ENCODE measurements at places on chromosomes 13 and 19. TPM values are rescaled to one million over a fixed set of nuclear protein-coding genes. Genes with fewer than 3 reads are reported as not detected.
A peak's percentile ranks its signal among the peaks of the same experiment; 100 is the strongest.

DNA sequence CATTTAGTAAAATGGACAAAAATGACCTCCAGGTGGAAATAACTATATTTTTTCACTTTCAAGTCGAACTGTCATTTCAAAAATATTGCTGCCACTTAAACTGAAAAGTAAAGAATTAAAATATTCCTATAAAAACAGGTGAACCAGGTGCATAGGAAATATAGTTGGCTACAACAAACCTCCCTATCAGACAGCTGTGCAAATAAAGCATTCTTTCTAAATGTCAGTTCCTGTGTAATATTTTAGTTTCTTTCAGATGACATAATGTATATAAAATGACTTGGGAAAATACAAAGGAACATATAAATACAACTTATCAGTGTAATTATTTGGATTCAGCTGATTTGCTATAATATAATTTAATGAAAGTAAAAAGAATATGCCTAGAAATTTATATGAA, 403.5 kb upstream of the GPC6 start:
- DNase-seq, result no peak

DNA sequence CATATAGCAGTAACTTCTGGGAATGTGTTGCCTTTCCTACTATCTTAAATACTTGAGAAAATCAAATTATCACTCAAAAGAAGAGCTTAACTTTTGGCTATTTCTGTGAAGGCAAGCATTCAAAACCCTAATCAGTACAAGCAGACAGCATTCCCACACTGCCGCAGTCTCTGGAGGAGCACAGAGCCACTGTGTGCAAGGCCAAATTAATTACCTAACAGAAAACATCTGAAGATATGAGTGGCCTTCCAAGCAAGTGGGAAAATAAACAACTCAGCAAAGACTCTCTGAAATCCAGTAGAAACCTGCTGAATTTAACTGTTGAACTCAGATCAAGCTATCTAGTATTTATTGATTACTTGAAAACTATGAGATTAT, 68.2 kb downstream of the COL4A1 start:
- no peak for DNase-seq

GRCh38 chr19:33268162-33268991, 34.0 kb downstream of the CEBPA start:
- DNase-seq, result no peak

- DNase-seq, result no peak
Measured at GRCh38 chr13:79898996-79899395, 418.0 kb downstream of the NDFIP2 start.

GRCh38 chr19:33740811-33741396, 55.8 kb upstream of the KCTD15 start:
- DNase-seq, result peak; percentile 14

- DNase-seq, result no peak
Measured at GRCh38 chr13:40626561-40626960, 39.9 kb downstream of the FOXO1 start.

GRCh38 chr13:26987486-26988013, 184.1 kb downstream of the USP12 start:
- DNase-seq, result no peak

GRCh38 chr19:49362048-49362928, at the start of gene TEAD2:
Gene TEAD2, minus strand, starts transcription at chr19:49362416. Its CDS starts 2,341 bp downstream, at chr19:49360075.
- DNase-seq, result peak; percentile 80

- DNase-seq, result no peak
Measured at GRCh38 chr19:8146877-8147581, 2.4 kb downstream of the FBN3 start.

- DNase-seq, result no peak
Measured at GRCh38 chr13:20424949-20425348, 100.7 kb downstream of the CRYL1 start.

DNA sequence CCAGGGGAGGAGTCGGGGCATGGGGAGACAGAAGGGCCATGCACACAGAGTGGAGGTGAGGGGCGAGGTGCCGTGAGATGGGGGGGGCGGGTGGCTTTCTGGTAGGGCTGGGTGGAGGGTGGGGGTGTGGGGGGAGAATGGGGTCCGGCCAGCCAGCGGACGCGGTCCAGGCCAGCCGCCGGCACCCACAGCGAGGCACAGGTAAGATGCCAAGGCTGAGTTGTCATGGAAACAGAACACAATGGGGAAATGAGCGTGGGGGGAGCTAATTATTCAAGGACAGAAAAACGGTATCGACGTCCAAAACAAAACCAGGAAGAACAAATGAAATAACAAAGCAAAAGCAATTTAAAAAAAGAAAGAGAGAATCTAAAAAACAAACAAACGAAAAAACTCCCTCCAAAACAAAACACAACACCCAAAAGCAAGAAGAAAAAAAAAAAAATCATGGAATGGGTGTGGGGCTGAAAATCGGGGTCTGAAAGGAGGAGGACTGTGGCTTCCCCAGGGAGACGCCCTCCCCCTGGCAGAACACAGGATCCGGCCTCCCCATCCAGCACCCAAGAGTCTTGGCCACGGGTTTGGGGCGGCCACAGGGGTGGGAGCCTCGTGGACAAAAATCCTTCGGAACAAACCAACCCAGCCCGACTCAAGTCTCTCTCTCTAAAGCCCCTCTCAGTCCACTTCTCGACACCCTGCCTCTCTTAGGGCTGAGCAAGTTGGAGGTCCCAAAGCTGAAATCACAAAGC, 92.5 kb downstream of the PTPRS start:
- DNase-seq, result no peak

DNA sequence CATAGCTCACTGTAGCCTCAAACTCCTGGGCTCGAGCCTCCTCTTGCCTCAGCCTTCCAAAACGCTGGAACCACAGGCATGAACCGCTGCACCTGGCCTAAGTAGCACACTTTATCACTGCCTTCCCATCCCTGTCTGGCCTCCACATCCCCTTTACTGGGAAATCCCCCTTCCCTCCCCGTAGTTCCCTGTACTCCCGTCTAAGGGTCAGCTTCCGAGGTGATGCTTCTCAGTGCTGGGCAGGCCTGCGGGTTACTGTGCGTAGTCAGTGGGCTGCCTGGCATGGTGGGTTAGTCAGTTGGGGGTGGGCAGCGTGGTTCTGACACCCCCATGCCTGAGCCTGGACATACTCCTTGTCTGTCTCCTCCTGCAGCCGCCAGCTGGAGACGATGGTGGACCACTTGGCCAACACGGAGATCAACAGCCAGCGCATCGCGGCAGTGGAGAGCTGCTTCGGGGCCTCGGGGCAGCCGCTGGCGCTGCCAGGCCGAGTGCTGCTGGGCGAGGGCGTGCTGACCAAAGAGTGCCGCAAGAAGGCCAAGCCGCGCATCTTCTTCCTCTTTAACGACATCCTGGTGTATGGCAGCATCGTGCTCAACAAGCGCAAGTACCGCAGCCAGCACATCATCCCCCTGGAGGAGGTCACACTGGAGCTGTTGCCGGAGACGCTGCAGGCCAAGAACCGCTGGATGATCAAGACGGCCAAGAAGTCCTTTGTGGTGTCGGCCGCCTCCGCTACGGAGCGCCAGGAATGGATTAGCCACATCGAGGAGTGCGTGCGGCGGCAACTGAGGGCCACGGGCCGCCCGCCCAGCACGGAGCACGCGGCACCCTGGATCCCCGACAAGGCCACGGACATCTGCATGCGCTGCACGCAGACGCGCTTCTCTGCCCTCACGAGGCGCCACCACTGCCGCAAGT, 8.4 kb downstream of the PLEKHF1 start:
- no peak for DNase-seq

GRCh38 chr13:36880961-36881360, 39.1 kb downstream of the SMAD9 start:
- DNase-seq, result no peak

DNA sequence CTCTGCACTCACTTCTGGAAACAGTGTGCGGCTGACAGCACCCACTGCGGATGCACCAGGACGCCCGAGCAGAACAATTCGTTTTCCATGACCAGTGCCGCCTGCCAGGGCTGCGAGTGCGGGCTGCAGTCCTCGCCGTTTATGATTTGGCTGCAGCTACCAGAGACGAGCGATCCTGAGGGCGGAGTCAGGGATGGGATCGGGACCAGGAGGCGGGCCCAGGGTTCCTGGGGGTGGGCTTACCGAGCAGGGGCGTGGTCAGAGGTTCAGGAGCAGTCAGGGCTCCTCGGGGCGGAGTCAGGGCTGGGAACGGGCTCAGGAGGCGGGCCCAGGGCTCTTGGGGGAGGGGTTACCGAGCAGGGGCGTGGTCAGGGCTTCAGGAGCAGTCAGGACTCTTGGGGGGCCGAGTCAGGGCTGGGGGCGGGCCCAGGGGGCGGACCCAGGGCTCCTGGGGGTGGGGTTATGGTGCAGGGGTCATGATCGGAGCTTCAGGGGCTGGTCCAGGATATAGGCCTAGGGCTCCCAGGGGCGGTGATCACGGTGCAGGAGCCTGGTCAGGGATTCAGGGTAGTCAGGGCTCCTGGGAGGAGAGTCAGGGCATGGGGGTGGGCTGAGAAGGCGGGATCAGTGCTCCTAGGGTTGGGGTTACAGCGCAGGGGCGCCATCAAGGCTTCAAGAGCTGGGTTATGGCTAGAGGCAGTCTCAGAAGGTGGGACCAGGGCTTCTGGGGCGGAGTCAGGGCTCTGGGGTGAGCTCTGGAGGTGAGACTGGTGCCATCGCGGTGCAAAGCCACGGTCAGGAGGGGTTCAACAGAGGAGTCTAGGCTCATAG, 1.7 kb downstream of the KLK4 start:
- DNase-seq, result peak; percentile 81

DNA sequence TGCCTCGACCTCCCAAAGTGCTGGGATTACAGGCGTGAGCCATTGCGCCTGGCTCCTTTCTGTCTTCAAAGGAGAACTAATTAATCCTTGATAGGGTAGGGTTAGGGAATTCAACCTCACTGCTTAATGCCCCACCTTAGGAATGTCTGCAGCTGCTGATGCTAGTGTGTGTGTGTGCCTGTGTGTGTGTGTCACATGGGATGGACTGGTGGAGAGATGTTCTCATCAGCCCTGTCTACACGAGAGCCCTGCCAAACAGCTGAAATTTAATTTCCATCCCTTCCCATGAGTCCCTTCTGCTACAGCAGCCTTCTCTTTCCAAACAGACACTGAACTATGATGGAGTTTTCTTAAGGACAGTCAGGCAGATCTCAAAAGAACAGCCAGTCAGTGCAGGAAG, 46.5 kb upstream of the CLDN10 start:
- DNase-seq, result no peak

- no peak for DNase-seq
Measured at GRCh38 chr19:38685666-38686529, 38.4 kb downstream of the ACTN4 start.

- DNase-seq, result no peak
Measured at GRCh38 chr19:9597027-9597426, 12.7 kb upstream of the ZNF121 start.

GRCh38 chr19:1171755-1172352, 2.2 kb downstream of the SBNO2 start:
- DNase-seq, result no peak

GRCh38 chr19:51586103-51586728, 15.1 kb downstream of the ZNF175 start:
- no peak for DNase-seq

GRCh38 chr13:20451397-20451796, 74.3 kb downstream of the CRYL1 start:
- DNase-seq, result no peak

- DNase-seq, result no peak
Measured at GRCh38 chr19:38173291-38174041, 50.6 kb downstream of the DPF1 start.

- no peak for DNase-seq
Measured at GRCh38 chr13:110123041-110123809, 183.7 kb downstream of the COL4A1 start.

DNA sequence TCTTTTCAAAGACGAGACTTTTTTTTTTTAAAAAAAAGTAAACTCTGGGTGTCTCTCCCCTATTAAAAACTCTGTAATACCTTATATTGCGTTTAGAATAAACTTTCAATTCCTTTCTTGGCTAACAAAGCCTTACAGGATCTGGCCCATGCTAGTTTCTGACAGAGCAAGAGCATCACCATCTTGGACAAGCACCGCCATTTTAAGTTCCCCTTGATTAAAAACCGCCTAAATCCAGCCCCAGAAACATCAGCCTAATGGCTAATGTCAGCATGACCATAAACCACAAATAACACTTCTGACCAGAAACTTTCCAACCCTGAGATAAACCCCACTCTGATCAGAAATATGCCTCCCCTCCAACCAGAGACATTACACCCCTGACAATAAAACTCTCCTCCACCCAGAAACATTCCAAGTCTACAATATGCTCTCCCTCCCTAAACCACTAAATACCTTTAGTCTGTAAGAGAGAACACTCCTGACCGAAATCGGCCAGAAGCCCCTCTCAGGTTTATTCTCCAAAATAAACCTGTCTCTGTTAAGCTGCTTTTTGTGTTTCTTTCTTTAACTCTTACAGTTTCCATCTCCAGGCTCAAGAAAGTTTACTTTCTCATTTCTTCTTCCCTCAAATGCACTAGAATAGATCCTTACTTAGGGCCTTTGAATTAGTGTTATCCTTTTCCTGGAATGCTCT, 1.6 kb upstream of the AKAP11 start:
- no peak for DNase-seq

DNA sequence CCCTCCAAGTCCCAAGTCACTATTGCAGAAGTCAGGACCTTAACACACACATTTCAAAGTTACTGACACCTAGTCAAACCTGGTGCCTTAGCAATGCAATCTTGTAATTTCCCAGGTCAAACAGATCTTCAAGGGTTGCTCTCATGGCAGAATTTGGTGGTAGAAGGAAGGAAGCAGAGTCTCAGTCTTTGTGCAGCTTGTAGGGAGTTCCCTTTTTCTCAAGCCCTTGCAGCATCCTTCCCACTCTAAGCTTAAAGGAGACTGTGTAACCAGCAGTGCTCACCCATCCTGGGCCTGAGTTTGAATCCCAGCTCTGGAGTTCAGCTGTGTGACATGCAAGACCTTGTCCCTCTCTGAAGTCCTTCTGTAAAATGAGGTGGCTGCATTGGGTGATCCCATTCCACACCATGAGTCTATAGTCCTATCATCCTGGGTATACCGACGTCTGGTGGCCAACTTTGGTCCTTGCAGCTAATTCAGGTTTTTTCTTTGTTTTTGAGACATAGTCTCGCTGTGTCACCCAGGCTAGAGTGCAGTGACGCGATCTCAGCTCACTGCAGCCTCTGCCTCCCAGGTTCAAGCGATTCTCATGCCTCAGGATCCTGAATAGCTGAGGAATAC, 9.8 kb downstream of the SIGLEC10 start:
- DNase-seq, result no peak

- no peak for DNase-seq
Measured at GRCh38 chr13:111117961-111118360, 2.9 kb downstream of the ARHGEF7 start.

Gene ZIC2
- 0.08 TPM for total RNA-seq

Gene ELSPBP1
- not detected for total RNA-seq

Gene LHB
- not detected for total RNA-seq

Gene CBY2
- 0.31 TPM for total RNA-seq

Measured in left colon (tissue), 2 donors.